Effector memory CD8-positive, alpha-beta T cell (primary cell): ENCODE measurements at places on chromosomes 12 and 14.

DNA sequence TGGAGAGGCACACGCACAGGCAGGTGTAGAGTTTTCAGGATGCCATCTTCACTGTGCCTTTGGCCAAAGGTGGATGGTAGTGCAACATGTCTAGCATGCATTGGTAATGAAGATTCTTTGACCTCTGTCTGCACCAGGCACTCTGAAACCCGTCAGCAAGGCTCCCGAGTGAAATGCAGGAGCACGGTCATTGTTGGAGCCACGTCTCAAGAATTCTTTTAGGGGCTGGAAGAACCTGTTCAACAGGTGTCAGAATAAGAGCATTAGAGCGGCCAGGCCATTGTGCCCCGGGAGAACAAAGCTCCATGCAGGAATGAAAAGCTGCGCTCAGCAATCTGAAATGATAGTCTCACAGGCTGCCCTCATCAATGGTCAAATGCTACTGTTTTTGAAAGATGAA, 40.2 kb upstream of the DICER1 start:
- H3K36me3 ChIP-seq = no peaks in the 10 kb centered on the region
- no peak for DNase-seq
- H3K27ac ChIP-seq = no peak overlapping the region
- peaks cover 44% of the 10 kb centered on the region for H3K27me3 ChIP-seq
- H3K4me3 ChIP-seq = no peak overlapping the region

DNA sequence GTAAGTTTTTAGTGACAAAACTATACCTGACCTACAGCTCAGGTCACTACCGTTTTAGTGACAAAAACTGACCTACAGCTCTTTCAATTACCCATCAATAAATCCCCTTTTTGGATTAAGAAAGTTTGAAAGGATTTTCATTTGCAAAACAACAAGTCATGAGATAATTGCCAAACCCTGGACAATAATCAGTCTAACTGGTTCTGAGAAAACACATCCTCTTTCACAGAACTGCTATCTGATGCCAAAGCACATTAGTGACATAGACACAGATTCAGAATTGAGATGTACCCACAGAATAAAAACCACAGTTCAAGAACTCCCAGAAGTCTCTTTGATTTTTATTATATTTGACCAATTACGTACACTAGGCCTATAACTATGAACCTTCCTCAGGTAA, 126.0 kb upstream of the COCH start:
- peaks cover 3% of the 10 kb centered on the region for H3K36me3 ChIP-seq
- DNase-seq = no peak
- no peaks in the 10 kb centered on the region for H3K4me1 ChIP-seq

DNA sequence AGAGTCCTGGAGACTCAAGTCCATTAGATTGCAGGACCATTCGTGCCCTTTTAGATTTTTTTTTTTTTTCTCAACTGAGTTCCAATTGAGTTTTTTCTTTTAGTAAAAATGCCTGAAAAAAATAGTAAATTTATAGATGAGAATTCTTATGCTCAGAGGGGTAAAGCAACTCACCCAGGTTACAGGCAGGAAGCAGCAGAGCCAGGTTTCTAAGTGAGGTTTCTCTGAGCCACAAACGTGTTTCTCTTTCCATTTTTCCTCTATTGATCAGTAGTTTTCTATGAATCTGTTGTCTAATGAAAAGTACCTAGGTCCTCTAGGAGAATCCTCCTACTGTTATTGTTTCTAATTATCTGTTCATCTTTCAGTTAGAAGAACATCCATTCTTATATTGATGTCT, 66.4 kb upstream of the C12orf71 start:
- no peak overlapping the region for H3K4me3 ChIP-seq
- no peaks in the 10 kb centered on the region for H3K27me3 ChIP-seq
- H3K27ac ChIP-seq = no peak overlapping the region
- no peak for DNase-seq
- no peaks in the 10 kb centered on the region for H3K36me3 ChIP-seq

- H3K4me3 ChIP-seq = no peak overlapping the region
- H3K36me3 ChIP-seq = peaks cover 23% of the 10 kb centered on the region
- peaks cover 57% of the 10 kb centered on the region for H3K4me1 ChIP-seq
- peak overlapping the region; percentile 7 for H3K27ac ChIP-seq
Observed at GRCh38 chr12:70290116-70290515, 46.9 kb downstream of the CNOT2 start.

GRCh38 chr14:94936401-94936892, 166.5 kb upstream of the GSC start:
- peaks cover 1% of the 10 kb centered on the region for H3K4me1 ChIP-seq
- no peaks in the 10 kb centered on the region for H3K27me3 ChIP-seq
- no peak overlapping the region for H3K4me3 ChIP-seq
- DNase-seq = no peak
- no peak overlapping the region for H3K27ac ChIP-seq

DNA sequence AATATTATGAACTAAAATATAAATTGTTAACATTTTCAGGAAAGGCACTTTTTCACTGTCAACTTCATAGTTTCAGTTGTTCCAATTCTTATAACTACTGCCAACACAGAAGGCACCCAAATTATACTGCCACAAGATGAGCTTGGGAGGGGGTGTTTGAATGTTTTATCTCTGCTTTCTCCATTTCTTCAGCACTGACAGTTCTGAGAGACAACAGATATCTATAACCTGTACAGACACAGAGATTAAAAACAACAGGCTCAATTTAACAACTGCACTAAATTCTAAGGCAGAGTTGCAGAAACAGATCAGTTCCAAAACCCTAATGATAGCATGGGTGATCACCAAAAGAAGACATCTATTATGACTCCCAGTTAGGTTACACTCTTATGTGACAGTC, 12.8 kb downstream of the SCAF11 start:
- H3K4me3 ChIP-seq = peak overlapping the region; percentile 45
- no peak overlapping the region for H3K27ac ChIP-seq
- peaks cover 5% of the 10 kb centered on the region for H3K36me3 ChIP-seq
- peaks cover 86% of the 10 kb centered on the region for H3K4me1 ChIP-seq

GRCh38 chr14:67926821-67927220, 107.2 kb downstream of the RAD51B start:
- no peaks in the 10 kb centered on the region for H3K36me3 ChIP-seq
- DNase-seq = no peak
- H3K4me3 ChIP-seq = no peak overlapping the region
- no peaks in the 10 kb centered on the region for H3K27me3 ChIP-seq

GRCh38 chr14:94481468-94482131, 5.6 kb upstream of the SERPINA9 start:
- no peak for DNase-seq
- H3K27me3 ChIP-seq = peaks cover 24% of the 10 kb centered on the region
- H3K4me1 ChIP-seq = no peaks in the 10 kb centered on the region
- no peak overlapping the region for H3K27ac ChIP-seq

DNA sequence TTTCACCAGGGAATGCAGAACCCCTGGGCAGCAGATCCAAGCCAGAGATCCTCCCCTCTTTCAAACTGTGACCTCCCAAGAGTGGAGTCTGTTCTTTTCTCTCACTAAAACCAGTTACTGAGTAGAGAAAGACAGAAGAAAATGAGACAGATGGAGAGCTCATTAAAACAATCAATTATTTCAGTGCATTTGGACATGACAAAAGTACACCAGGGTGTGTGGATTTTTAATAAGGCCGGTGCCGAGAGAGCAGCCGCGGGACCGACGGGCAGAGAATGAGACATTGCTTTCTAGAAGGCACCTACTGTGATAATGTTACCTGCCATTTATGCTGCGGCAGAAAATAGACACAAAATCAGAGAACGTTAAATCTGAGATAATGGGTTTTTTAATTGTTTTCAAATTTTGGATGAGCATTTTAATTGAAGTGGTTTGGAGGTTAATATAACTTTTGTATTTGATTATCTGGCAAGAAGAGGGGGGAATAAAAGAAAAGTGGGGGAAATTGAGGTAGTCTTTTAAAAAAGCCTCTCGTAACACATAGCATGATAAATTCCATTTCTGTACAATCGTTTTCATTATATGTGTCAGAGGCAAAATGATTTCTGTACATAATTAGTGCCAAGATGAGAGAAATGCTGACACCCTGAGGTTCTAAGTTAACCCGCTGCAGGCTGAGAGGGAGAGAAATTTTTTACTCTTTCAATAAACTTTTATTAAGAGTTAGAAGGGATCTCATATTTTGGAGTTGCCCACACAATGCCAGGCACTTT, 70.8 kb downstream of the HSPB8 start:
- no peaks in the 10 kb centered on the region for H3K4me1 ChIP-seq
- no peak overlapping the region for H3K4me3 ChIP-seq
- no peak for DNase-seq

DNA sequence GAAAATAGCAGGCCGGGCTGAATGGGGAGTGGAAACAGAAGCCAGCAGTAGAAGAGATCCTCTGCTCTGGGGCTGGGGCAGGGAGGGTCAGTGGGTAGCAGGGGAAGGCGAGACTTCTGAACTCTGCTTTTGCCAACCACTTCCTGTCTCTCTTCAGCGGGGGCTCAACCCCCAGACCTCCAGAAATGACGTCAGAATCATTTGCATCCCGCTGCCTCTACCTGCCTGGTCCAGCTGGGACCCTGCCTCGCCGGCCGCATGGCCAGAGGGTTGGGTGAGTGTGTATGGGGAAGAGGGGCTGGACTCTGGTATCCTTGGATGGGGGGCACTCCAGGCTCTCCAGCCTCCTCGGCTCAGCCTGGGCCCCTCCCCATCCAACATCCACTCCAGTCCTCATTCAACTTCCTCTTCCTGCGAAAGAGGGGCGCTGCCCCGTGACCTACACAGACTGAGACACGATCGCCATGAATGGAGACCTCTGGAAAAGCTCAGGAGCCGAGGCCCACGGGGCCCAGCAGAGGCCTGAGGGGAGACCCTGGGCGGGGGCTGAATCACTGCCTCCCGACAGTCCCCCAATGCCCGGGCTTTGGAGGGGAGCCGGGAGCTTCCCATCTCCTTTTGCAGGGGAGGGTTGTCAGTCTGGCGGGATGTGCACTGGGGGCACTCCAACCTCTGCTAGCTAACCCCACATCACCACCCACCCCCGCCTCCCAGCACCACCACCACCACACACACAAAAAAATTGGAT, 458 bp upstream of the HOXC4 start:
- H3K4me1 ChIP-seq = peaks cover 27% of the 10 kb centered on the region
- H3K27ac ChIP-seq = peak overlapping the region; percentile 93
- H3K4me3 ChIP-seq = peak overlapping the region; percentile 82
- H3K27me3 ChIP-seq = peaks cover 87% of the 10 kb centered on the region
- H3K36me3 ChIP-seq = peaks cover 7% of the 10 kb centered on the region

DNA sequence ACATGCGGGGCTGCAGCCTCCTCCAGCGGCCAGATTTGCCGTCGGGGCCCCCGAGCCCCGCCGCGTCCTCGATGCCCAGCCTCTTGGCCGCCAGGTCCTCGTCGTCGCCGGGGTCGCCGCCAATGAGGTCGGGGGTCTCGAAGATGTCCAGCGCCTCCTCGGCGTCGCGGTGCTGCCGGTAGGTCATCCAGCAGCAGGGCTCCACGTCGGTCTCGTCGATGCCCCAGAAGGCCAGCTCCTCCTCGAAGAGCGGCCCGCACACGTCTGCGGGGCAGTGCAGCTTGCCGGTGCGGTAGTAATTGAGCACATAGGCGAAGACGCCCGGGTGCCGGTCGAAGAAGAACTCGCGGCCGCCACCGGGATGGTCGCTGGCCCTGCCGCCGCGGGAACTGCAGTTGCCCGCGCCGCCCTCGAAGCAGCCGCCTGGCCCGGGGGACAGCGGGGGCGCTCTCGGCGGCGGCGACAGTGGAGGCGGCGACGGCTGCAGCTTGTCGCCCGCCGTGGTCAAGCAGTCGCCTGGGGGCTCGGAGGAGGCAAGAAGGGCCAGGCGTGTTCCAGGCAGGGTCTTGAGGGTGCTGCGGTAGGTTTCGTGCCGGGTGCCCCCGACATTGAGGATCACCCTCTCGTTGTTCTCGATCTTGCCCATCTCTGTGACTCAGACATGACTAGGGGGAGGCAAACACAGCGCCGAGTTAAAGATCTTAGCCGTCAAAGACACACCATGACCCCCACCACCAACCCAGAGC, 2.1 kb downstream of the KCNC2 start:
- DNase-seq = no peak
- peaks cover 4% of the 10 kb centered on the region for H3K4me1 ChIP-seq
- H3K27me3 ChIP-seq = peaks cover 25% of the 10 kb centered on the region
